ENCODE measurements at places on chromosomes 1 and 21.

DNA sequence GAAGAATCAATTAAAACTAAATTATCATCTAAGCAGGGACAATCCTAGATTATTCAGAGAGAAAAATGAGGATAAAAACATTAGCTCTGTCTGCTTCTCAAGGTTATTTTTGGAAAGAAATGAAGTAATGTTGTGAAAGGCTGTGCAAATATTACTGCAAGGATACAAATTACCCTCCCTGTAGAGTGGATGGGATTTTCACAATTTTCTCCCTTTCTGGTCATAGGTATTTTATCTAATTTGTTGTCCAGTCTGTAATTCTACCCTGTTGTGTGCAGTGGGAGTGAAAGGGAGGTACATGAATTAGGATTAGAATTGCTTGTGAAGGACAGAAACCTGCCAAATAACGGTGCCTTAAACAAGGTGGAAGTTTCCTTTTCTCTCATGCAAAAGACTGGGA lies 54.7 kb downstream of the MAP3K7CL start:
- DNase-seq, result no peak

GRCh38 chr1:192669174-192669573 lies 33.2 kb downstream of the RGS13 start:
- DNase-seq, result no peak

DNA sequence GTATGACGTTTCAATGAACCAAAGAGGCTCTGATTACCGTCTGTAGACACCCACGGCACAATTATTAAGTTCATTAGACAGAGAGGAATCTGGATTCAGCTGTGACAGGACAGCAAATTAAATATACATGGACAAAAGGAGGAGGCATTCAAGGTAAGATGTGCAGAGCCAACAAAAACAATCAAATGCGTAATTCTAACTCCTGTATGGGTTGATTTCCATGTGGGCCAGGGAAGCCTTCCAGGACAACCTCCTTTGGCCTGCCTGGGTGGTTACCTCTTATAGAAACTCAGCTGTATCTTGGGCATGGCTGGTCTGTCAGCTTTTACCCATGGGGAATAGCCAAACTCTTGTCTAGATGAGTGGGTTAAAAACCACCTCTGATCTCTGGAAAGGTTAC lies 43.8 kb downstream of the CCN1 start:
- DNase-seq, result no peak

DNA sequence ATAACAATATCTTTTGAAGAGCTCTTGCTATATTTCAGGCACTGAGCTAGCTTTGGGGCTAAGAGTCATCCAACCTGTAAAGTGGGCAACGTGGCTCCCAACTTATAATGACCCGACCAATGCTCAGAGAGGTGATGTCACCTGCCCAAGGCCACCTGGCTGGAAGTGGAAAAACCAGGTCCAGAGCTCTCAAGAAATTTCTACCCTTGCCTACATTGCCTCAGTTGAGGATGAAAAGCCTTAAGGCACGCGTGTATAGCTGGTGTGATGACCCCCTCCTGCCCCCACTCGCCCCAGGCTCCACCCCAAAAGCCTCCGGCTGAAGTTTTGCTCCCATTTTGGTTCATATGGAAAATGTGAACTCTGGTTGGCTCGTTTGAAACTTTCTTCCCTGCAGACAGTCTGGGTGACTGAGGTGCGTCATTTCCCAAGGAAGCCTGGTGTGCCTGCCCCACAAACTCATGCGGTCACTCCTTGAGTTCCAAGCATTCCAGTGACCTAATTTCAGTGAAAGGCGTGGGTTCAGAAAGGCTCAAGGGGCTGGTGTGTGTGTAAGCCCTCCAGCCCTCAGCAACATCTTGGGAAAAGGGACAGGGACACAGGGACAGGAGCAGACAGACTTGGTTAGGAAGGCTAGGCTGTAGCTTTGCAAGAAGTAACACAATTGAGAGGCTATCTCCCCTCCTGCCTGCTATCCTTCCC lies 20.5 kb downstream of the HTR1D start:
- DNase-seq, result no peak

- no peak for DNase-seq
Observed at GRCh38 chr1:46594063-46594462, 10.0 kb downstream of the MKNK1 start.

DNA sequence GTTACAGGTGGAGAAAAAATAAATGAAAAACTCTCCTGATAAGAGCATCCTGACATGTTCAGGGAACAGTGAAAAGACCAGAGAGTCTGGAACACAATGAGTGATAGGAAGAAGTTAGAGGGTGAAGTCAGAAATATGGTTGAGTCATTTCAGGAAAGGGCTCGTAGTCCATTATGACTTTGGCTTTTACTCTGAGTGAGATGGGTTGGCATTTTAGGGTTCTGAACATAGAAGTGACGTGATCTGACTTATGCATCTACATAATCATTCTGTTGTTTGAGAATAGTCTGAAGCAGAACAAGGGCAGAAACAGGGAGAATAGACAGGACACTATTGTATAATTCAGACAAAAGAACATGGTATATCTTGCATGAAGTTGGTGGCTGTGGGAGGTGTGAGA lies 5.8 kb downstream of the HMCN1 start:
- no peak for DNase-seq

DNA sequence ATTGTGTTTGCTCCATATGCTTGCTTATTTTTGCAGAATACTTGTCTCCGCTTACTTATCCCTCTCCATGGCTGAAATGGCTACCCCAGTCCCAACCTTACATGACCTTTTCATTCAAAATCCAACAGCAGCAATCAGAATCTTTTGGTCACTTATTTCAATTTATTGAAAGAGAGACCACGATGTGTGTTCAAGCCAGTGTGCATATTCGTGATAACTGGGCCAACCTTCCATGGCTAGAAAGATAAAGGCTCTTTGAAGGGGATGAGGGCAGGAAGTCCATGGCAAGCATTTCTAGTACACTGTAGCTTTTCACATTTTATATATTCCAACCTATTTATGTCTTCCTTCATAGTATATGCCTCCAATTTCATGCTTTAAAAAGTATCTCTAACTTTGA lies 23.1 kb downstream of the HSD11B1 start:
- DNase-seq, result no peak

GRCh38 chr1:116868385-116868784 lies 41.3 kb upstream of the PTGFRN start:
- DNase-seq, result no peak

DNA sequence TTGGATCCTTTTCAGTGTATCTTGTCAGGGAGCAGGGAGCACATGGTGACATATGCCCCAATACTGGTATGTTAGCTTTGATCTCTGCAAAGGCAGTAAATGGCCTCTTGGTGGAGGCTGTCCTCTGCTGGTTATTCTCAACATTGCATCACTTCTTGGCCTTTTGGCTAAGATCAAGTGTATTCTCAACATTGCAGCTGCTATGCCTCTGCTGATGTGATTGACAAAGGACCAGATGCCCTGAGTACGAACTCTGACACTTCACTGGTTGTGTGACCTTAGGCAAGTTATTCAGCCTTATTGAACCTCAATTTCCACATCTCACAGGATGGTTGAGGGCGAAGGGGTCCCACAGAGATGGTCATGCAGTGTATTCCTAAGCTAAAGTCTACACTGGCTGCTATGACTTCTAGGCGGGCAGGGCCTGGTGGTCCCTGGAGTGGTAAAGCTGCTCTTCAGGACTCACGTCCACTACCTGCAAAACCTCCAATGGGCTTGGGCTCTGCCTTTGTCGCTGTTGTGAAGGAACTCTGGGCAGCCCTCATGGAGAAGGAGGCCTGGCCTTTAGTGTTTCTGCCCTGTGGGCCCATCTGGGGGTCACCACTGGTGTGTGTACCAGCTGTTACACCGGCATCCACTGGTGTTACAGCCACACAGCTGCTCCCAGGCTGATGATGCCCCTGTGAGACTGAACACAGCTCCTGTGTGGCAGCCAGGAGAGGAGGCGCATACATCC lies 64.8 kb downstream of the DNTTIP2 start:
- DNase-seq, result peak; percentile 73

DNA sequence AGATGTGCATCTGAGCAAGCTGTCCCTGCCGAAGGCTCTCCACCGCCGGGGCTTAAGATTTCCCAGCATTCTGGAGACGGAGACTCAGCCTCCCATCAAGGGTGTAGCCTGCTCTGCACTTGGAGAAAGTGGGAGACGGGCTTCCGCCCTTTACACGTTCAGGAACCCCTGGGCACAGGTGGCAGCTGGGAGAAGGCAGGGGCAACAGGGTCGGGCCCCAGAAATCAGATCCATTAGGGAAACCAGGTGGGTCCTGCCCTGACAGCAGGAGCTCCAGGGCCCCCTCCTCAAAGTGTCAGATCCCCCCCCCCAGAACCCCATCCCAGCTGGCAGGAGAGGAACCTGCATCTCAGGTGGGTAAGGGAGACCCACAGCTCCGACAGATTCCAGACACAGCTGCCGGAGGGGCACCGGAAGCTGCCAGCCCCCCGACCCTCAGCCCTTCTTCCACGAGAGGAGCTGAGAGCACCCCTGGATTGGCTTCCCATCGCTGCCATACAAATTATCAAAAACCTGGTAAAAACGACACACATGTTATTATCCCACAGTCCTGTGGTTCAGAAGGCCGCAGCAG lies 236.6 kb downstream of the NPHP4 start:
- DNase-seq, result no peak

GRCh38 chr1:9606948-9607347 lies 18.2 kb downstream of the TMEM201 start:
- DNase-seq, result no peak

- DNase-seq, result peak; percentile 56
Observed at GRCh38 chr1:10788592-10789006, 7.8 kb downstream of the CASZ1 start.

DNA sequence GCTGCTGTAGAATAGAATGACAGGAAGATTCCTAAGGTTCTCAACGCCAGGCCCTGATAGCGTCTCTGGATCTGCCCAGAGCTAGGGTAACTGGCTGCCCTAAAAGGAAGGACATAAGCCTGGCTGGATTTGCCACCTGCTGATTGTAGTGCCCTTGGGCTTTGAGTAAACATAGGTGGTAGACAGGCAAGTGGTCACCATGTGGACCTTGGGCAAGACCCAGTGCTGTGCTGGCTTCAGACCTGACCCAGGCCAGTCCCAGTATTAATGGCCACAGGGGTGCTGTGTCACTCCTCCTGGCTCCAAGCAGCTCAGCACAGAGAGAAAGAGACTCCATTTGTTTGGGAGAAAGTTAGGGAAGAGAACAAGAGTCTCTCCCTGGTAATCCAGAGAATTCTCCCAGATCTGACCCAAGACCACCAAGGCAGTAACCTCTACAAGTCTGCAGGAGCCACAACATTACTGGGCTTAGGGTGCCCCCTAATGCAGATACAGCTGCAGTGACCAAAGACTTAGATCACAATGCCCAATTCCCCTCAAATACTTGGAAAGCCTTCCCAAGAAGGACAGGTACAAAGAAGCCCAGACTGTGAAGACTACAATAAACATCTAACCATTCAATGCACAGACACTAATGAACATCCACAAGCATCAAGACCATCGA lies 44.5 kb downstream of the PHTF1 start:
- DNase-seq, result no peak

DNA sequence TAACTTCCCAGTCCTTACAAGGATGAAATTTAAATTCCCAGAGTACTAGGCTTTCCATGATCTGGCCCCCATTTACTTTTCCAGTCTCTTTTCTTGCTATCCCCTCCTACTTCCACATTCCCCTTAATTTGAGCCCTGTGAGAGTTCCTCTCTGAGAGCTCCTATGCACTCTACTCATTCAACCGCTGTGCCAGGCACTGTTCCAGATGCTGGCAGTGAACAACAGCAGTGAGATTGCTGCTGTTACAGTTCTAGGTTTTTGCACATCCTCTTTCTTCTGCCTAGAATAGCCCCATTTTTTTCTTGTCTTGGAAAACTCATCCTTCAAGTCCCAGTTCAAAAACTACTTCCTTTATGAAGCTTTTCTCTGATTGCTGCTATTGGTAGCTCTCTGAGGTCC lies 18.8 kb downstream of the ATF6 start:
- DNase-seq, result no peak

DNA sequence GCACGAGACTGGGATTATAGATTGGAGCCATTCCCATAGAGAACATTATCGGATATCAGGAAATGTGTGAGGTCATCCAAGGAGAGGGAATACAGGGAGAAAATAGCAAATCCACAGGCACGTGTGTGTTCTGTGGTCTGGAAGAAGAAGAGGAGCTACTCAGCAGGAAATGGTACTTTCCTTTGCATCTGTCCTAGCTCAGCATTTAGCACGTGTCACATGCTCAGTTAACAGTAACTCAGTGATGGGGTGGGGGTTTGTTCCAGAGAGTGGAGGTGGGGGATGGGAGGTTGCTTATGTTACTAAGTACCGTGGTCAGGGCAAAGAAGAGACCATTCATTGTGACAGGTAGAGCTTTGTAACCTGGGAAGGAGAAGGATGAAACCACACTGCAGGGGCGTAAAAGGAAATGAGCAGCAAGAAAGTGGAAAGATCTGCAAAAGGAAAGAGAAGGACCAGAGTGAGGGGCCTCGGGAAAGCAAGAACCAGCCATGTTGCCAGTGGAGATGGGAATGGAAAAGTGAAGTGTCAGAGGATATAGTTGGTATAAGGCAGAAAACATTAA lies 100.4 kb downstream of the ATP5PO start:
- DNase-seq, result no peak

- DNase-seq, result no peak
Observed at GRCh38 chr1:234489698-234490077, 10.7 kb upstream of the TARBP1 start.

- DNase-seq, result no peak
Observed at GRCh38 chr1:204560590-204561150, 44.5 kb downstream of the MDM4 start.

- DNase-seq, result no peak
Observed at GRCh38 chr1:51268634-51269033, 32.6 kb downstream of the RNF11 start.

DNA sequence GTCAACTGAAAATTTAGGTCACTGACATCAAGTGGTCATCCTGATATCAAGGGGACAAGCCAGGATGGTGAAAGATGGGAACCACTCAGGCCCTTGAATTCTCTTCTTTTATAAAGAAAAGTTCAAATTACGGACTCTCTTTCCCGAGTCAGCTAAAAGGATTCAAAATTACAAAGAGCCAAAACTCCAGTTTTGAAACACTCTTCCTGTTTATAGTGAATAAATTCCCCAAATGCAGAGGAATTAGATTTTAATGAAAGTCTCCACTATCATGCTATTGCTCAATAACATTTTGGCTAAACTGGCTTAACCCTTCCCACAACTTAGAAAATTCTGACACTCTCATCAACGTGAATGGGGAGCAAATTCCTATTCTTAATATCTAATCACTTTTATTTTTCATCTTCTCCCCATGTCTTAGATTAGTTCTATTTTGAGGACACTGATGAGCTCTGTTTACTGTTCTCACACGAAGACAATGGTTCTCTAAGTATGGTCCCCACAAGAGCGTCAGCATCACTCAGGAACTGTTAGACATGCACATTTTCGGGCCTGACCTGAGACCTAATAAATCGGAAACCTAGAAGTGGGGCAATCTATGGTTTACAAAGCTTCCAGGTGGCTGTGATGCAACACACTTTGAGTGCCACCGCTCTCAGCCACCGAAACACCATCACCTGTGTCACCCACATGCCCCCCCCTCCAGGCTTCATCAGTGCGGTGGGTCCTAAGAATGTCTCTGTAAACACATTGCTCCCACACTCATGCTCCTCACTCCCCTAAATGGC lies 64.4 kb upstream of the TIAM1 start:
- no peak for DNase-seq
